ENCODE measurements at places on chromosomes 4 and X.

DNA sequence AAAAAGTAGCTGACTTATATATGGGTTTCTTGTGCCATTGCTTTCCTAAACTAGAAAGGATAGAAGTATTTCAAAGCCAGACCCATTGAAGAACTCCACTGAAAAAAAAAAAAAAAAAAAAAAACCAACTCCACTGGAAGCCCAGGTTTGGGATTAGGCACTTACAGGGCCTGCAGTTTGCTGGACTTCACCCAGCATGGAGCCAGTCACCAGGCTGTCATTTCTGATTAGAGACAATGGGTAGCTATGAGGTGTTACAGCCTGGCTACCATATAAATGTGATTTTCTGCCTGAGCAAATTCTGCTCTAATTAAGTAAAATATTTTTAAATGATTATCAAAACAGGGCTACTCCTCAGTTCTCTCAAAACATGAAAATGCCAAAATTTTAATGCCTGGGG is 49.5 kb downstream of the HS6ST2 start:
- no peak for DNase-seq

DNA sequence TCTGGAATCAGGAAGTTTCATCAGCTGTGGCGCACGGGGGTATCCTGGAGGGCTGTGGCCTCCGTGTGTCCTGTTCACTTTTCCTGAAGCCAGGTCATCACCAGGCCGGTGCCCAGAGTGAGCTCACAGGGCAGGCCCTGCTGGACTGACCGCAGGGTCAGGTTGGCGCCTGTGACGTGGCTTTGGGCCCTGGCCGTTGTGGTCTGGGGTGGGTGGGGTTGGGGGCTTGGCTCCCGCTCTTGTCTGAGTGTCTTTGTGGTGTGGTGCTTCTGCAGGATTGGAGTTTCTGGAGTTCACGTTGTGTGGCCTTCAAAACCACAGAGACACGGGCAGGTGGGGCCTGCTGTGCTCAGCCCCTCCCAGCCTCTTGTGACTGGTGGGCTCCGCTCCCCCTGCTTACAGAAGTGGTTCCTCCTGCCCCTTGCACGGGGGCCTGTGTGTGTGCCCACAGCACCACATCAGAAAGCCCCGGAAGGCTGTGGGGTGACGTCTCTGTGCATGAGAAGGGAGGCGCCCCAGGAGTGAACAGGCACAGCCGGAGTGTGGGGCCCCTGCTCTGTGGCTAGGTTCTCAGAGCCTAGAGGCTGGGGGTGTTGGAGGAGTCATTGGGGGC is 9.5 kb downstream of the RGS12 start:
- peak; percentile 62 for DNase-seq

GRCh38 chr4:2415213-2415612 is 3.2 kb downstream of the ZFYVE28 start:
- DNase-seq: no peak

DNA sequence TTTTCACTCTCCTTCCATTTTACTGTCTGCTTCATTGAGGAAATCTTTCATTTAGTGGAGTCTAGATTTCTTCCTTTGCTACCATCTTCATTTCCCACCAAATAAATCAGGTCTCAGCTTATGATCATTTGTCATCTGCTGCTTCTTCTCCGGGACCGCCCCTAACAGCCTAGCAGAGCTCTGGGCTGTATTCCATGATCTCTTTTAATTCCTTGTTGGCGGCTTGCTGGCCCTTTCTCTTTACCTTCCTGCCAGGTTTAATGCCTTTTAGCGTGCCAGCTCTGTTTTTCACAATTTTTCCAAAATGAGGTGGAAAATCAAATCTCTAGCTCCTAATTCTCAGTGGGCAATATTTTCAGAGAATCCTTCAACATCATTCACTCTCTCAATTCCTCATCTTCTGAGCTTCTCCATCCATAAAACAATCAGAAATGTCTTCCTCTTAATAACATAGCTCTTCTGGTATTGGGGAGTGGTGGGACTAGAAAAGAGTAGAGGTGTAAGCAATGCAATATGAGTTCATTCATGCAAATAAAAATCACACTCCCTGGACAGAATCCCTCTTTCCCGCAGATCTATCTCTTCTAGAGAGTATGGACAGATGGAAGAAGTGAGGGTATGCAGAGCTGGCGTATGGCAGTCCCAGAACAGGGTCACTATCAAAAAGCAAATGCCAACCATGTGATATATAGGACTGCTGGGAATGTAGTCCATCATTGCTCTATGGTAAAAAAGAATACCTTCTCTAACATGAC is 491.3 kb downstream of the KCNIP4 start:
- DNase-seq: no peak

- no peak for DNase-seq
Measured at GRCh38 chr4:77001907-77002306, 52.4 kb downstream of the SEPTIN11 start.

- DNase-seq: no peak
Measured at GRCh38 chr4:185592845-185593488, 57.7 kb upstream of the PDLIM3 start.

Data from activated CD8-positive, alpha-beta memory T cell treated with anti-CD3 and anti-CD28 coated beads for 1 hour (primary cell).